ENCODE measurements at places on chromosomes 13 and 19. TPM values are rescaled to one million over a fixed set of nuclear protein-coding genes. Genes with fewer than 3 reads are reported as not detected.
A peak's percentile ranks its signal among the peaks of the same experiment; 100 is the strongest.

GRCh38 chr13:91426913-91427312 is 28.5 kb downstream of the GPC5 start:
- no peak for DNase-seq

- no peak for DNase-seq
These were observed 136.2 kb downstream of the KLF12 start for GRCh38 chr13:73997964-73998363.

DNA sequence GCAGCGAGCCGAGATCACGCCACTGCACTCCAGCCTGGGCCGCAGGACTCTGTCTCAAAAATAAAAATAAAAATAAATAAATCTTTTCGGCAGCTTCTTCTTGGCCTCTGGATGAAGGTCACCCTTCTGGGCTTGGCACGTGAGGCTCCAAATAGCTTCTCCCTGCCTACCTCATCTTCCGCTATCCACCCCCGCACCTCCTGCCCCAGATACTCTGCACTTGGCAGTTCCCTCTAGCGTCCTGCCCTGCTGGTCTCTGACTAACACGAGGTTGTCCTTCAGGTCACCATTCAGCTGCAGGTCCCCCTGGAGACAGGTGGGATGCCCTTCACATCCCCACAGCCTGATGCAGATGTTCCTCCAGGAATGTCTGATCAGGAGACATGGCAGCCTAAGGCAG is 8.5 kb upstream of the CCL25 start:
- no peak for DNase-seq

GRCh38 chr13:40764587-40765403 is 6.2 kb downstream of the MRPS31 start:
- DNase-seq, result no peak

GRCh38 chr13:110869805-110870706 is 44.8 kb downstream of the ANKRD10 start:
- peak; percentile 79 for DNase-seq

The BST2 gene
- total RNA-seq, result 32.7 TPM

- DNase-seq, result no peak
These were observed 4.7 kb upstream of the ZNF611 start for GRCh38 chr19:52739576-52739975.

The CYP2A6 gene
- total RNA-seq, result not detected
